ENCODE measurements at places on chromosomes 4 and X.

GRCh38 chr4:158860856-158861255, 92.0 kb downstream of the FNIP2 start:
- DNase-seq, result no peak

DNA sequence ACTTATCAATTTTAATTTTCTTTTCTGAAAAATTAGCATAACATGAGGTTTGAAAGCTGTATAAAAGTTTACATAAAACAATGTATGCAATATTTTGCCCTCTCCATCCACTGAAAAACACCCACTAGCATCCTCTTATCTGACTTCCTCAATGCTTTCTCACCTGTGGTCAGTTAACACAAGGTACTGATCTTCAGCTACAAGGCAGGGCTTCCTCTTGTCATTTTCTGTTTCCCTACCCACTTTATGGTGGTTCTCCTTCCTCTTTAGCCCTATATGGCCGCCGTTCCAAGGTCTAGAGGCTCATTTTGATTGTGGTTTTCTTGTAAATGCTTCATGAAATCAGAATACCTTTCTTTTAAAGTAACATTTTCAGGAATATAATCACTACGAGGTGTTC, 618.6 kb upstream of the CPEB2 start:
- DNase-seq, result no peak

GRCh38 chr4:170990989-170991589, 822.1 kb upstream of the GALNTL6 start:
- DNase-seq, result no peak

- no peak for DNase-seq
These were observed 40.9 kb downstream of the BRCC3 start for GRCh38 chrX:155112171-155112570.
